Fibroblast of skin of left biceps (primary cell): ENCODE measurements at places on chromosomes 4 and X.

GRCh38 chrX:10833299-10834169 is 213.1 kb upstream of the MID1 start:
- no peak for DNase-seq

DNA sequence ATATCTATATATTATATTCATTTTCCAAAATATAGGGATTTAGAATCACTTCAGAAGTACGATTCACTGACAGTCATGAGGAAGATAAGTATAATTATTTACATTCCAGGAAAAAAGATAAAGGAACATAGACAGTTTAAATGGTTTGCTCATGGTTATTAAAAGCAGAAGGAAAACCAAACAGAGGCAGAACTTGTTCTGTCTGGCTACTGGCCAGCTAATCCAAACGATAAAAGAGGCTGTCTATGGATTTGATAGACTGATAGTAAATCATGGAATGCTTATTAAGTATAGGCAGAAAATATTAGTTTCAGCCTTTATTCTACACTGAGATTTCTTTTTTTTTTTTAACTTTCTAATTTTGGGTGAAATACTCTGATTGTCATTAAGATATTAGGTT is 50.2 kb downstream of the RPGR start:
- no peak for DNase-seq

GRCh38 chr4:78684325-78685079 is 91.6 kb upstream of the BMP2K start:
- peak; percentile 30 for DNase-seq

GRCh38 chrX:138692591-138692990 is 18.9 kb downstream of the FGF13 start:
- peak; percentile 1 for DNase-seq

- no peak for DNase-seq
Observed at GRCh38 chr4:81773557-81773956, 301.9 kb upstream of the RASGEF1B start.

DNA sequence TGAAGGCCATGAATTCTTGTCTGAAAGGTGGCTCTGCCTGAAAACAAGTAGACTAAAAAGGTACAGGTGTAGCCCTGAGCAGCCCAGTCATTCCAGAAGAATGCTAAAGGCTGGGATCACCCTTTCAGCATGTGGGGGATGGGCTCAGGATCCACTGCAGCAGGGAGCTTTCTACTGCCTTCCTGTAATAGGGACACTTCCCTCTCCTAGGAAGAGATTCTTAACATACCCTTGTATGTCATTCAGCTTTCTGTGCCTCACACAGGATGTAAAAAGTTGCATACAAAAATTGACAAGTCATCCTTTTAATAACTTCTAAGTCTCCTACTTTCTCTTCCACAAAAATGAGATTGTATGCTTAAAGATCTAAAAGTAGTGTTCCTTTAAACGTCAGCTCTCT is 123.3 kb downstream of the ZNF518B start:
- DNase-seq: no peak
